ENCODE measurements at places on chromosomes 12 and 14.

GRCh38 chr12:51306507-51306906 is 17.5 kb downstream of the BIN2 start:
- no peak for DNase-seq

DNA sequence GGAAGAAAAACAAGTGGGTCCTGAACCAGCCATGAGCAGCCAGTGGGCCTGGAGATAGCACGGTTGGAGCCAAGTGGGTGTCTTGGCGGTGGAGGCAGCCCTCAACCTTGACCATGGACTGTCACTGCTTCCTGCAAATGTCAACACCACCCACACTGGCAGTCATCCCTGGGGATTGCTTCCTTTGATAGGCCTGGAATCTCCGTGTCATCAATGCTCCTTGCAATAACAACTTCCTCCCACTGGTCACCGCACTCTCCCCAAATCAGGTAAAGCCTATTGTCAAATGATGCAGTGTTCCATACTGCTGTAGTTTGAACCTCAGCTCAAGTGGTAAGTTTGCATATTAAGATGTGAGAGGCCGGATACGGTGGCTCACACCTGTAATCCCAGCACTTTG is 129.1 kb downstream of the NTF3 start:
- no peak for DNase-seq

- no peak for DNase-seq
Measured at GRCh38 chr12:108313606-108314351, 25.3 kb downstream of the CMKLR1 start.

GRCh38 chr12:100717733-100718067 is 76.9 kb upstream of the ANO4 start:
- no peak for DNase-seq

DNA sequence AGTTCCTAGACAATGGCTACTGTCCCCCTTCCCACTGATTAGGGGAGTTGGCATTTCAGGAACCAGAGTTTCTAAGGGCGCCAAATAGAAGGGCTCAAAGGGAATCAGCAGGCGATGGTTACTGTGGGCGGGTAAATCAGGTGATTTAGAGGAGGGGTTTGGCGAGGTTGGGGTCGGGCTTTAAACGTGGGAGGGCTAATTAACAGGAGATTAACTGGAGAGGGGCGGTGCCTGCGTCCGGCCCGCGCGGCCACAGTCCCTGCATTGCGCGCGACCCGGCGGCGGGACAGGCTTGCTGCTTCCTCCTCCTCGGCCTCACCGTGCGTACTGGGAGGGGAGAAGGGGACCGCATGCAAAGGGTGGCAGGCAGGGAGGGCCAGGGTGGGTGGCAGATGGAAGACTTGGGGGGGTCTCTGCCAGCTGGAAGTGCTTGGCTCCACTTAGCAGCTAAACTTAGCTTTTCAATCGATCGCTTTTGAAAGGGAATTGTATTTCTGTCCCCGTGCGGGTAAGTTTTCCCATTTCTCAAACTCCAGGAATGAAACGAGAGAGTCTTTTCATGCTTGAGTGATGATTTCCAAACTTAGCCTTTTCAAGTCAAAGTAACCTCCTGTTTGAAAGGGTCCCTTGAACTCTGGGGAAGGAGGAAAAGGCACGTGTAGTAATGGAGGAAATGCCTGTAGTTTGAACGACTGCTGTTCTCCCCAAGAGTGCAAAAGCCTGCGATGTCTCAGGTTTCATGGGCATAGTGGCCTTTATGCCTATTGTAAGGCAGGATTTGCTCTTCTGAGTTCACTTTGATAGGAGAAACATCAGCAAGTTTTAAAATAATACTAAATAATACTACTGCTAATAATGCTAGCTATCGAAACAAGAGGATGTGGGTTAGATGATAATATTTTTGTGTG is at the start of gene MGST1:
TSS of gene MGST1 (plus strand) at position 255 of the 908 bp plus-strand sequence. CDS start 6,608 bp downstream, outside the sequence.
- no peak for DNase-seq

- DNase-seq: peak; percentile 30
Measured at GRCh38 chr12:113933201-113933786, 32.8 kb downstream of the RBM19 start.

GRCh38 chr12:123142518-123142840 is 8.4 kb downstream of the PITPNM2 start:
- no peak for DNase-seq

Measured in GM04503 (cell line).